ENCODE measurements at places on chromosomes 4 and X. TPM values are rescaled to one million over a fixed set of nuclear protein-coding genes. Genes with fewer than 3 reads are reported as not detected.

- no peak for DNase-seq
Measured at GRCh38 chr4:16450724-16451123, 224.5 kb upstream of the TAPT1 start.

- DNase-seq = no peak
Measured at GRCh38 chrX:30067677-30068076, 147.7 kb upstream of the MAGEB2 start.

- DNase-seq = no peak
Measured at GRCh38 chr4:168453146-168453545, 27.1 kb downstream of the DDX60L start.

DNA sequence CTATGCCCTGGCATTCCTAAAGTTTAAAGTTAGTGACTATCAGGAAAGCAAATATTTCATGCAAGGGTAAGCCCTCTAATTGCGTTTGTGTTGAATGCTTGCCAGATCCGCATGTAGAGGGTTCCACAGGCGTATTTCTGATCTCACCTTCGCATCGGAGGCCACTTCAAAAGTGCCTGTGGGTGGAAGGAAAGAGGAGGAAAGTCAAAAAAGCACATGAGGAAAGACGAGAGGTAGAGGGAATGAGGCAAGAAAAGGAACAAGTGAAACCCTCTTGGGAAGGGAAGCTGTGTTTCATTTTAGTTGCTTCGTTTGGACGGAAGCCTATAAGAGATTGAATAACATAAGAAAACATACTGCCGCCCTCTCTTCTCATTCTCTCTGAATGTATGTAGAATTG lies 628.8 kb downstream of the SPRY1 start:
- no peak for DNase-seq

GRCh38 chrX:109511113-109511512 lies 25.5 kb upstream of the NXT2 start:
- DNase-seq = no peak

DNA sequence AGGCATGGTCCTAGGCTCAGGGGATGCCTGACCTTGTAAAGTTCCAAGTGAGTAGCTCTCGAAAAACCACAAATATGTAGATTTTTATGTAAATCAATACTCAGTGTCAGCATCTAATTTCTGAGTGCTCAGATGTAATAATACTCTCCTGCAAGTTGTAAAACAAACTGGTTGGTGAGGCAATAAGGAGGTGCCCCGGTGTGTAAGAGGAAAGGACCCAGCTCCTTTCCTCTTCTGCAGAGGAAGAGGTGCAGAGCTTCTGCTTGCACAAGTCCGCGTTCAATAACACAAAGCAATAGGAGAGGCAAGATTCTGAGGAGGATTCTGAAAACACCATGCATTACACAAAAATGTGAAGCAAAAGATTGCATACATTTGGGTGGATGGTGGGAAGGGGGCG lies 43.6 kb upstream of the ENPP6 start:
- DNase-seq = no peak

TBC1D8B gene
- 1.8 TPM for total RNA-seq

SLC7A11 gene
- total RNA-seq = 13.3 TPM

HTR2C gene
- total RNA-seq = 0.07 TPM
